SJCRH30 (cell line): ENCODE measurements at places on chromosomes 1 and 21. TPM values are rescaled to one million over a fixed set of nuclear protein-coding genes. Genes with fewer than 3 reads are reported as not detected.

- no peak overlapping the region for H3K4me3 ChIP-seq
- no peak overlapping the region for H3K27ac ChIP-seq
- H3K4me1 ChIP-seq = peaks cover 13% of the 10 kb centered on the region
Observed at GRCh38 chr1:91876040-91876470, 9.9 kb downstream of the TGFBR3 start.

DNA sequence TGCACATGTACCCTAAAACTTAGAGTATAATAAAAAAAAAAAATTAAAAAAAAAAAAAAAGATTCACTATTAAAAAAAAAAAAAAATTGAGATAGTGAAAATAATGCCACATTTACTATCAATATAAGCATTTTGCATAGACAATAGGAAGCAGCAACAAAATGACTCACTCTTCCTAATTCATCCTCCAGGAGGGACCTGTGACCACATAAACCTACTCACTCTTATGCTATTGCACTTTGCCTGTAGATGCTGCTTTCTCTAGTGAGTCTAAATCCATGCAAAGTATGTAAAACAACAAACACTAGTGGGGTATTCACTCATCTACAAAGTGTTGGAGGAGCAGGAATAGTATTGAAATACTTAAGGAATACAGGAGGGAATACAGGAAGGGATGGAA, 2.9 kb downstream of the OR10J5 start:
- no peak for DNase-seq
- no peaks in the 10 kb centered on the region for H3K36me3 ChIP-seq
- H3K4me3 ChIP-seq = no peak overlapping the region
- H3K27me3 ChIP-seq = no peaks in the 10 kb centered on the region
- no peak overlapping the region for H3K27ac ChIP-seq

DNA sequence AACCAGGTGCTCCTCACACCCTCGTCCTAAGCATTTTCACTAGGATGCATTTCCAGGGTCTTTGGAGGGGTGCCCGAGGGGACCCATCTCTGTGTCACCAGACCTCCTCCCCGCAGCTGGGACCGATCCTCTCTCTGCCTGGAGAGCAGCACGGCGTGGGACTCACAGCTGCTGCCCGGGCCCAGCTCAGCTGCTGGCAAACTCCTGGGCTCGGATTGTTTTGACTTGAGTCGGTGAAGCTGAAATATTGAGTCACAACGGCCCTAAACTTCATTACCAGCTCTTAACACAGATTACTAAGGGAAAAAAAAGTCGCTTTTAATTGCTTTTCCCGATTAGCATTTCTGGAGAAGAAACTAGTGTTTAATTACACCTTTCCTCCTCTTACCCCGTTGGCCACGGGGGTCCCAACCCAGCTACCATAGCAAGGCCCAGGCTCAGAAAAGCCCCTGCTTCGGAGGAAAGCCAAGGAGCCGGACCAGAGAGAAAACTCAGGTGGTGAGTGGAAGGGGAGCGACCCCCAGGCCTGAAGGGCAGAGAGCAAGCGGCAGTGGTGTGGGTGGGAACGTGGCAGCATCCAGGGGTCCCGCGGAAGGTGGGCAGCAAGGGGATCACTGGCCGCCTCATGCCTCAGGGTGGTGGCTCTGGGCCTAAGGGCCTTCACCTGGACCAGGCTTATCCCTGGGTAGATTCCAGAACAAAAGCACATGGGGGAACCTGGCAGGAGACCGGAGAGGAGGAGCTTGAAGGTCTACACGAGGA, 41.7 kb downstream of the CASZ1 start:
- H3K27ac ChIP-seq = no peak overlapping the region
- H3K36me3 ChIP-seq = no peaks in the 10 kb centered on the region
- H3K27me3 ChIP-seq = no peaks in the 10 kb centered on the region
- H3K4me1 ChIP-seq = no peaks in the 10 kb centered on the region
- H3K4me3 ChIP-seq = no peak overlapping the region

GRCh38 chr1:159090286-159091179, 14.0 kb upstream of the AIM2 start:
- no peaks in the 10 kb centered on the region for H3K4me1 ChIP-seq
- H3K27ac ChIP-seq = no peak overlapping the region
- no peak overlapping the region for H3K4me3 ChIP-seq
- H3K27me3 ChIP-seq = 0 out of 2 replicates have a peak, but pooled peaks cover 5% of the 10 kb centered on the region

- H3K27ac ChIP-seq = no peak overlapping the region
- H3K4me1 ChIP-seq = no peaks in the 10 kb centered on the region
- DNase-seq = peak; percentile 15
- H3K27me3 ChIP-seq = no peaks in the 10 kb centered on the region
- H3K36me3 ChIP-seq = peaks cover 27% of the 10 kb centered on the region
Observed at GRCh38 chr1:200856716-200857357, 15.9 kb upstream of the GPR25 start.

- no peaks in the 10 kb centered on the region for H3K4me1 ChIP-seq
- no peak overlapping the region for H3K27ac ChIP-seq
- DNase-seq = peak; percentile 90
- H3K36me3 ChIP-seq = no peaks in the 10 kb centered on the region
- H3K4me3 ChIP-seq = no peak overlapping the region
- H3K27me3 ChIP-seq = peaks cover 7% of the 10 kb centered on the region; the same call in 1 of the 2 replicates
Observed at GRCh38 chr1:156445789-156446263, 54.7 kb downstream of the MEF2D start.

GRCh38 chr21:37452227-37452626, 85.7 kb downstream of the DYRK1A start:
- 0 out of 2 replicates have a peak, but pooled peaks cover 8% of the 10 kb centered on the region for H3K36me3 ChIP-seq
- H3K27me3 ChIP-seq = no peaks in the 10 kb centered on the region
- H3K4me1 ChIP-seq = peaks cover 38% of the 10 kb centered on the region
- peak overlapping the region; percentile 46 for H3K27ac ChIP-seq

DNA sequence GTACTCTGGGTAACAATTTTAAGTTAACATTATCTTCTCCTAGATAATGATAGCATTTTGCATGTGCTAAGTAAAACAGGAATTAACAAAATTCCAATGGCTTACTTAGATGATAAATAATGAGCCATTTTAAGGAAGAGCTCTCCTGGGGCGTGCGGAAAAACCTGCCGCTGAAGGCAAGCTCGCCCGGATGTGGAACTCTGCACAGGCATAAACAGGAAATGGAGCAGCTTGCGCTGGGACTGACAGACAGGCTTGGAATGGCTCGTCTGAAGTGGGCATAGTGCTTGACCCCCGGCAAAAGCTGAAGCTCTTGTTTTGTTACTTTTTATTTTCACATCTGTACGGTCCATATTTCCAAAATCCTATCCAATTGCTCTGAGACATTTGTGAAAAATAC, 169.2 kb downstream of the ZNF281 start:
- no peak overlapping the region for H3K4me3 ChIP-seq
- H3K4me1 ChIP-seq = no peaks in the 10 kb centered on the region
- DNase-seq = no peak
- no peaks in the 10 kb centered on the region for H3K36me3 ChIP-seq

DNA sequence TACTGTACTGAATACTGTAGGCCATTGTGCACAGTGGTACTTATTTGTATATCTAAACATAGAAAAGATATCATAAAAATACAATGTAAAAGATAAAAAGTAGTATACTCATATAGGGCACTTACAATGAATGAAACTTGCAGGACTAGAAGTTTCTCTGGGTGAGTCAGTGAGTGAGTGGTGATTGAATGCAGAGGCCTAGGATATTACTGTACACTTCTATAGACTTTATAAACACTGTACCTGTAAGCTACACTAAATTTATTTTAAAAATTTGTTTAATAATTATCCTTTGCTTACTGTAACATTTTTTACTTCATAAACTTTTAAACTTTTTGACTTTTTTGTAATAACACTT, 82.5 kb downstream of the FGGY start:
- H3K36me3 ChIP-seq = no peaks in the 10 kb centered on the region
- no peak overlapping the region for H3K4me3 ChIP-seq
- no peaks in the 10 kb centered on the region for H3K27me3 ChIP-seq
- no peak overlapping the region for H3K27ac ChIP-seq

- no peak for DNase-seq
- H3K36me3 ChIP-seq = no peaks in the 10 kb centered on the region
- no peaks in the 10 kb centered on the region for H3K27me3 ChIP-seq
- no peak overlapping the region for H3K4me3 ChIP-seq
- H3K4me1 ChIP-seq = no peaks in the 10 kb centered on the region
Observed at GRCh38 chr1:97989094-97989680, 68.4 kb upstream of the DPYD start.

DNA sequence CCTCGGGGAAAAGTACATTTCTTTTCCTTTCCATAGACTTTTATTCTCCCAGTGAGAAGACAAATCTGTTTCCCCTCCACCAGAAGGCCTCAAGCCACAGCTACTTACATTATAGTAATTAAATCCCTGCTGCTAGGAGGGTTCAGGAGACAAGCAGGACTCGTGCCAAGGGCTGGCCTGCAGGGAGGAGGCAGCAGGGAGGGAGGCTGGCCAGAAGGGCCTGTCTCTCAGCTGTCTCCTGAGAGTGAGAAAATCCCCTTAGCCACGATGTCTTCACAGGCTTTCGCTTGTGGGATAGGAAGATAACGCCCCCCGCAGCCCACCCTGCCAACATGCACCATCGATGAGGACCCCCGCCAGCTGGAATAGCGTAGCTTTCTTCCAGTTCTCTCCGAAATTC, 14.0 kb downstream of the KCNN3 start:
- no peaks in the 10 kb centered on the region for H3K27me3 ChIP-seq
- peak; percentile 90 for DNase-seq
- peak overlapping the region; percentile 20; the same call in 1 of the 2 replicates for H3K27ac ChIP-seq
- peaks cover 37% of the 10 kb centered on the region for H3K4me1 ChIP-seq

DNA sequence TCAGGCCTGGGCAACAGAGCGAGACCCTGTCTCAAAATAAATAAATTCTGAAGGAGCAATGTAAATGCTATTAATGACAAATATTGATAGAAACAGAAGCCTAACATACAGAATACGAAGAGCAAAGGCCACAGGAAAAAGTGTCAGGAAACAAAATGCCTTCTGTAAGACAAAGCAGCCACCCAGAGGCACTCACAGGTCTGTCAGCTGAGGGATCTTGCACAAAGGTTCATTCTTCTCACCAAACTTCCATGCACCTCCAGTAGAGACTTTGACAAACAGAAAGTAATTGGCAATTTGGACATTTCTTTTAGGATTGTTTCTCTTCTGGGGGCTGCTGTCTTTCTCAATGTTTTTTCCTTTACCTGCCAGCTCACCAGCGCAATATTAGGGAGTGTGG, 1.2 kb upstream of the ALDH9A1 start:
- H3K27ac ChIP-seq = no peak overlapping the region
- no peak overlapping the region for H3K4me3 ChIP-seq
- no peaks in the 10 kb centered on the region for H3K27me3 ChIP-seq

- DNase-seq = no peak
- no peaks in the 10 kb centered on the region for H3K36me3 ChIP-seq
- no peaks in the 10 kb centered on the region for H3K27me3 ChIP-seq
- H3K27ac ChIP-seq = no peak overlapping the region
- no peak overlapping the region for H3K4me3 ChIP-seq
- H3K4me1 ChIP-seq = no peaks in the 10 kb centered on the region
Observed at GRCh38 chr1:168520832-168521231, 23.0 kb downstream of the XCL2 start.

GRCh38 chr1:41394959-41395956, 34.0 kb downstream of the FOXO6 start:
- peak overlapping the region; percentile 29 for H3K4me3 ChIP-seq
- peak overlapping the region; percentile 43 for H3K27ac ChIP-seq
- no peaks in the 10 kb centered on the region for H3K27me3 ChIP-seq
- peaks cover 65% of the 10 kb centered on the region for H3K4me1 ChIP-seq
- DNase-seq = peak; percentile 95

- no peak overlapping the region for H3K27ac ChIP-seq
- H3K4me1 ChIP-seq = peaks cover under 1% of the 10 kb centered on the region; the same call in 1 of the 2 replicates
- H3K4me3 ChIP-seq = no peak overlapping the region
- DNase-seq = no peak
- H3K27me3 ChIP-seq = no peaks in the 10 kb centered on the region
Observed at GRCh38 chr21:36241717-36242116, 78.3 kb upstream of the MORC3 start.

GRCh38 chr1:172238965-172239364, 181.5 kb upstream of the C1orf105 start:
- no peaks in the 10 kb centered on the region for H3K27me3 ChIP-seq
- DNase-seq = no peak
- no peak overlapping the region for H3K4me3 ChIP-seq
- no peaks in the 10 kb centered on the region for H3K36me3 ChIP-seq

DNA sequence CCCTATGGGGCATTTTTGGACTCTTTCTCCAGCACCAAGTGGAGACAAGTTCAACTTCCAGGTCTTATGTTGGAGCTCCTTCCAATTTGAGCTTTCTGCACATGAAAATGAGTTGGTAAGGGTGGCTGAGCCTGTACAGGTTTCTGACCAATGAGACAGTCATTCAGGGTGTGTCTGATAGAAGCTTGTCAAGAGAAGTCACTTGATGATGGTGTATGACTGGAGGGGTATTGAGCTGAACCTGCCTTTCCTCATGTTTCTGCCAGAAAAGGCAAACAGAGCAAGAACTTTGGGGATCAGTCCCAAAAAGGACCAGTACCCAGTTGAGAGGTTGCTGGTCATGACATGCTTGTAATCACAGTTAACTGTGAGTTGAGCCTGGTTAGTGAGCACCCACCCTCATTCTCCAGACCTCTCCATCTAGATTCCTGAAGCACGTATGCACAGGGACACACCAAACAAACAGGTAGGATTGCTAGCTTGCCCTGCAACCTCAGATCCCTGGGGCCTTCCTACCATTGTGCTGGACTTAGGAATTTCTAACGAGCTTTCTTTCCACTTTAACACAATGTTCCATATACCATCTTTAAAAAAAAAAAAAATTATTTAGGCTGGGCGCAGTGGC, 26.6 kb downstream of the FAM89A start:
- H3K4me3 ChIP-seq = no peak overlapping the region
- DNase-seq = no peak
- no peaks in the 10 kb centered on the region; the same call in 1 of the 2 replicates for H3K36me3 ChIP-seq
- H3K4me1 ChIP-seq = no peaks in the 10 kb centered on the region

GRCh38 chr1:150762552-150762951, 3.0 kb downstream of the CTSS start:
- DNase-seq = no peak
- H3K27me3 ChIP-seq = no peaks in the 10 kb centered on the region
- H3K27ac ChIP-seq = no peak overlapping the region
- peaks cover 14% of the 10 kb centered on the region; the same call in 1 of the 2 replicates for H3K4me1 ChIP-seq
- no peak overlapping the region for H3K4me3 ChIP-seq

- H3K4me3 ChIP-seq = no peak overlapping the region
- no peak overlapping the region for H3K27ac ChIP-seq
- H3K4me1 ChIP-seq = no peaks in the 10 kb centered on the region
- no peaks in the 10 kb centered on the region for H3K36me3 ChIP-seq
Observed at GRCh38 chr21:34187935-34188334, 114.6 kb downstream of the MRPS6 start.

STX12 gene
- 28.1 and 30.9 TPM in 2 replicates for total RNA-seq

GADD45A gene
- 103 and 126 TPM in 2 replicates for total RNA-seq

TLR5 gene
- 0.06 and 0.10 TPM in 2 replicates for total RNA-seq

PLD5 gene
- 1.7 and 2.6 TPM in 2 replicates for total RNA-seq

LAX1 gene
- not detected in 2 replicates for total RNA-seq
